Activated gamma-delta T cell (primary cell): ENCODE measurements at places on chromosomes 4 and X.

- DNase-seq, result no peak
Observed at GRCh38 chr4:2859514-2859913, 15.9 kb downstream of the ADD1 start.

DNA sequence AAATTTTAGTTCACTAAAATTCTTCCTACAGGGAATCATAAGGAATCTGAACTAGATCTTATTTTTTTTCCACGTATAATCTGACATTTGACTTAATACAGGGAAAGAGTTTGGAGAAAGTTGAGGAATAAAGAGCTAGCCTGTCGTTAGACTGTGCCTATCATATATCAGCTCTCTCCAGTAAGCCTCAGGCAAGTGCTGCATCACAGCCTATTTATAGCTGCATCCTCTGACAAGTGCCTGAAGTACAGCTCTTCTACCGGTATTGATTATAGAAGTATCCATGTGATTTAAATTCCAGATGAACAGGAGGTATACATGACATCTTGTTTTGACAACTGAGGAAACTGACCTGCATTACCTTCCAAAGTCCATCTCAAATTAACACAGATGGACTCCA, 248.9 kb downstream of the TLL1 start:
- no peak for DNase-seq

DNA sequence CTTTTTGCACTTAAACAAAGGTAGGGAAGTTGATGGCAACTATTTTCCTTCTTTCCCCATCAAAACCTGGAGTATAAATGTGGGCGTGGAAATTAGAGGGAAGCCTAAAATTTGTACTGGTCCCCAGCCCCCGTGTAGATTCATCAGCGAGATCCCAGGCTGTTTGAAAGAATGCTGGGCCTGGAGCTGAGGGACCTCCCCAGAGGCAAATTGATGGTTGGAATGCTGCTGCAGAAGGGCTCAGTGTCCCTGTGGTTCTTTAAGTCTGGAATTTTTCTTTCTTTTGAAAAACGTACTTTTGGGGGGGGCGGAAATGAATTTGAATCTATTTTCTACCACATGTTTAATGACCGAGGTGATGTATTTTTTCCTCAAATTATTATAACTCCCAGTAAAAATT, 197.2 kb downstream of the CBR4 start:
- DNase-seq, result no peak

GRCh38 chrX:153643431-153644351, 3.3 kb upstream of the DUSP9 start:
- DNase-seq, result no peak
